ENCODE measurements at places on chromosomes 12 and 14.

DNA sequence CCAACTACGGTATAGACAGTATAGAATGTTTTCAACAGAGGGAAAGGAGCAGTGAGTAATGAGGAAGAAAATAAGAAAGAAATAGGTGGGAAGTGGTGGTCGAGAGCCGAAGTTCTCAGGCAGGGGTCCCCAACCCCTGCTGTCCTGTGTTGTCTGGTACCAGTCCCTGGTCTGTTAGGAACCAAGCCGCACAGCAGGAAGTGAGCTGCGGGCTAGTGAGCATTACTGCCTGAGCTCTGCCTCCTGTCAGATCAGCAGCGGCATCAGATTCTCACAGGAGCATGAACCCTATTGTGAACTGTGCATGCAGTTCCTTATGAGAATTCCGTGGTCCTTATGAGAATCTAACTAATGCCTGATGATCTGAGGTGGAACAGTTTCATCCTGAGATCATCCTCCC, 107.3 kb upstream of the PTPRR start:
- no peak for DNase-seq

GRCh38 chr12:53579545-53579955, 46.6 kb downstream of the ATF7 start:
- no peak for DNase-seq

GRCh38 chr14:103716091-103716801, 636 bp downstream of the ZFYVE21 start:
- no peak for DNase-seq

DNA sequence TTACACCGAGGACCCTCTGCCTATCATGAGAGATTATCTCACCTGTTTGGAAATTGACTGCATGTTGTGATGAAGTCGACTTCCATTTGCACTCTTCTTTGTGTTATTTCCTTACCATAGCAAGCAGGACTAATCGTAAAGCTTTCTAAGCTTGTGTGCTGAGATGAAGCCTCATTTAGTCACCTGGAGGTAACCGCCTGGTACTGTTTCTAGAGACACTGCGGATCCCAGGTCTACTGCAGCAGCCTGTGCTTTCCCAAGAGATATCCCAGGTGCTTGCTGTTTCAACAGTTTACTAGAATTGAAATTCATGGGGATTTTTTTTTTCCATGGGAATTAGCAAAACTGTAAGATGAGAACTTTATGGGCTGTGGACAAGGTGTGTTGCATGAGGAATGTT, 131.8 kb downstream of the PTPRR start:
- no peak for DNase-seq

- no peak for DNase-seq
These were observed 14.4 kb upstream of the NTF3 start for GRCh38 chr12:5417500-5417899.

DNA sequence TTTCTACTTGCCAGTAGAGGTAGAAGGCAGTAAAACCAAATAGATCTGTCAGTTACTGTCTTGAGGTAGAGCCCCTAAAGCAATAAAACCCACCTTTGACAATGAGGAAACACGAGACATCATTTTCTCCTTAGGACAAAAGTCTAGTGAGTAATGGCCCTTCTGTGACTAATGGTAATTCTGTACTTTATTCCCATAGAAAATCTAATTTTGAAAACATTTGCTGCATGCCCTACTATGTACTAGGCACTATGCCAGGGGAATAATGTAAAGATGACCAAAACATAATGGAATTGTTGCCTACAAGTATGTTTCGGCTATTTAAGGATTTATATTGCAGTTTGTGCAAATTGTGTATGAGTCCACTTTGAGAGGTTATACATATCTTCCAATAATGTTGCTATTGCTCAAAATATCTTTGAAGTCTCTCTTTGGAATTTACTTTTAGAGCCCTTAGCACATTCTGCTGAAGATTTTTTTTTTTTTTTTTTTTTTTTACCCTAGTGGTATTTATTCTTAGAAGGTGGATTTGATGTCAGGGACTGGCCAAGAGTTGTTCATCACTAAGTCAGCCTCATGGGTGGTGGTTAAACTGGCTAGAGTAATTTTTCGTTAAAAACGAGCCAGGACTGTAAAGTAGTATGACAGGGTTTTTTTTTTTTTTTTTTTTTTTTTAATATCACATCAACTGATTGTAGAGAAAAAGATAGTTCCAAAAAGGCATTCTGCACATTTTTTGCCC, 109.7 kb downstream of the CRADD start:
- DNase-seq = no peak

GRCh38 chr12:40105515-40106201, at the start of gene SLC2A13:
Gene SLC2A13, minus strand, starts transcription at chr12:40106081. Its CDS starts 273 bp downstream, at chr12:40105808.
- DNase-seq = peak; percentile 74

GRCh38 chr12:12159988-12160387, 89.2 kb downstream of the BCL2L14 start:
- DNase-seq = no peak

All from stimulated activated CD8-positive, alpha-beta memory T cell treated with anti-CD3 and anti-CD28 coated beads, Interleukin-7, amount 100 ng/mL, for 4 hours (primary cell).